RWPE2 (cell line): ENCODE measurements at places on chromosomes 3 and 15.

GRCh38 chr15:74417225-74417624 lies 16.5 kb downstream of the SEMA7A start:
- H3K4me3 ChIP-seq: no peak overlapping the region
- peaks cover 54% of the 10 kb centered on the region for H3K36me3 ChIP-seq
- H3K27ac ChIP-seq: peak overlapping the region; percentile 95
- DNase-seq: peak; percentile 93
- H3K27me3 ChIP-seq: no peaks in the 10 kb centered on the region

DNA sequence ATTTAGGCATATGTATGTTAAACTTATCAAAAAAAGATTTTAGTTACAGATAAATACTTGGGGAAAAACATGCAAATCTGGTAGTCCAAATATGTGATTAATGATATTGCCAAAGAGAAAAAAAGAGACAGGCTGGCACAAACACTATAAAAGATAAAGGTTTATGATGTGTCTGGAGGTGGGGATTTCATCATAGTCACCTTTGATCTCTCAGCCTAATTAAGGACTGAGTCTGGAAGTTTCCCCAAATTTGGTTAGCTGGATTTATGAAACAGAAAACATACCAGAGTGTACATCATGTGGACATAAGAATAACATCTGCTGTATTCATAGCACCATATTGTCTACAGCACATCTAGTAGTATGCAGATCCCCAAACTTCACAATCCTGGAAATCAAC lies 157.0 kb downstream of the FGF12 start:
- no peaks in the 10 kb centered on the region; the same call in 1 of the 2 replicates for H3K36me3 ChIP-seq
- peaks cover 9% of the 10 kb centered on the region for H3K27me3 ChIP-seq
- peaks cover 10% of the 10 kb centered on the region for H3K4me1 ChIP-seq
- no peak overlapping the region for H3K27ac ChIP-seq
- no peak overlapping the region for H3K4me3 ChIP-seq

DNA sequence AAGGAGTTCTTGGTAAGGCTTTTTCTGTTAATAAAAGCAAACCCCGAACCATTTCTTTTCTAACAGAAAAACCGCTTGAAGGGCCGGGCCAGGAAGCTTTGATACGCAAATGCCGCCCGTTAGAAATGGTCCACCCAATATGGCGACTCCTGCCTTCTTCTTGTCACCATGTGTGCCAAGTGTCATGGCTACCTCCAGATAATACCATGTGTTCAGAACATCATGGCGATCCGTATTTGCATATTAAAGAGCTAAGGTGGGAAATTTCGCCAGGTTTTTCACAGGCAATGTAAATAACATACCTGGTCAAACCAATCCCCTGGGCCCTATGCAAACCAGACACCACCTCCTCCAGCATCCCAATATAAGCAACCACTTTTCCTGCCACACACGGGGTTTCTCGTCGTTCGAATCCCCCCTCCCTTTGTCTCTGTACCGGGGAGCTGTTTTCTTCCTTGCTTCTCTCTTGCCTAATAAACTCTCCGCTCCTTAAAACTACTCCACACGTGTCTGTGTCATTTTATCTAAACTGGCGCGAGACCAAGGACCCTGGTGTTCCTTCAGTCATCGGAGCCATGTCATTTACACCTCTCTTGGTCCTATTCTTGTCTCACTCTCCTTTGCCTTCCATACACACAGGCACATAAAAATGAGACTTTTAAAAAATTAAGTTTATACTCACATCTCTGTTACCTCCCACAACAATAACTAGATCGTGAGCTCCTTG lies 34.5 kb downstream of the NCEH1 start:
- no peaks in the 10 kb centered on the region for H3K27me3 ChIP-seq
- H3K36me3 ChIP-seq: no peaks in the 10 kb centered on the region
- peak overlapping the region; percentile 72 for H3K27ac ChIP-seq
- peaks cover 49% of the 10 kb centered on the region for H3K4me1 ChIP-seq

- no peak for DNase-seq
- H3K4me3 ChIP-seq: no peak overlapping the region
- H3K27me3 ChIP-seq: no peaks in the 10 kb centered on the region
- peaks cover 60% of the 10 kb centered on the region for H3K36me3 ChIP-seq
- no peak overlapping the region for H3K27ac ChIP-seq
These were observed 32.6 kb upstream of the SPTBN5 start for GRCh38 chr15:41926185-41927056.

GRCh38 chr3:60351481-60351880 lies 899.8 kb downstream of the FHIT start:
- no peak for DNase-seq
- no peak overlapping the region for H3K4me3 ChIP-seq
- no peak overlapping the region for H3K27ac ChIP-seq
- H3K27me3 ChIP-seq: no peaks in the 10 kb centered on the region
- no peaks in the 10 kb centered on the region for H3K4me1 ChIP-seq

DNA sequence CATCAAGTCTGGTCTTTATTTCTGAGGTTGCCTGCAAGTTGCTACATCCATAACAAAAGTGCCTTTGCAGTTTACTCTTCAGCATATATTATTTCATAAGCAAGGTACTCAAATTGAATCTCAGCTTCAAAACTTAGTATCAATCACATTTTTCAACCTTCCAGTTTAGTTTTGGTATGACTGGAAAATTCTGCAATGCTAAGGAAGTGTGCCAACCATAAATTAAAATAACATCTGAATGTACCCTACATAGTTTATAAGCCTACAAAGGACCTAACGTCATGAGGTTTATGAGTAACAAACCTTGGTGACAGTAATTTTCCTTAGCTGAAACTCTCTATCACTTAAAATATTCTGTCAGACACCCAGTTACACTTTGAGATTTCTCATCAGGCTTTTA lies 62.8 kb downstream of the THBS1 start:
- H3K4me1 ChIP-seq: peaks cover 28% of the 10 kb centered on the region
- H3K36me3 ChIP-seq: no peaks in the 10 kb centered on the region
- no peak overlapping the region for H3K4me3 ChIP-seq
- H3K27ac ChIP-seq: no peak overlapping the region

- H3K4me3 ChIP-seq: no peak overlapping the region
- H3K36me3 ChIP-seq: no peaks in the 10 kb centered on the region
- H3K4me1 ChIP-seq: no peaks in the 10 kb centered on the region
- H3K27ac ChIP-seq: no peak overlapping the region
- no peak for DNase-seq
These were observed 145.2 kb downstream of the SHQ1 start for GRCh38 chr3:72702997-72703396.

DNA sequence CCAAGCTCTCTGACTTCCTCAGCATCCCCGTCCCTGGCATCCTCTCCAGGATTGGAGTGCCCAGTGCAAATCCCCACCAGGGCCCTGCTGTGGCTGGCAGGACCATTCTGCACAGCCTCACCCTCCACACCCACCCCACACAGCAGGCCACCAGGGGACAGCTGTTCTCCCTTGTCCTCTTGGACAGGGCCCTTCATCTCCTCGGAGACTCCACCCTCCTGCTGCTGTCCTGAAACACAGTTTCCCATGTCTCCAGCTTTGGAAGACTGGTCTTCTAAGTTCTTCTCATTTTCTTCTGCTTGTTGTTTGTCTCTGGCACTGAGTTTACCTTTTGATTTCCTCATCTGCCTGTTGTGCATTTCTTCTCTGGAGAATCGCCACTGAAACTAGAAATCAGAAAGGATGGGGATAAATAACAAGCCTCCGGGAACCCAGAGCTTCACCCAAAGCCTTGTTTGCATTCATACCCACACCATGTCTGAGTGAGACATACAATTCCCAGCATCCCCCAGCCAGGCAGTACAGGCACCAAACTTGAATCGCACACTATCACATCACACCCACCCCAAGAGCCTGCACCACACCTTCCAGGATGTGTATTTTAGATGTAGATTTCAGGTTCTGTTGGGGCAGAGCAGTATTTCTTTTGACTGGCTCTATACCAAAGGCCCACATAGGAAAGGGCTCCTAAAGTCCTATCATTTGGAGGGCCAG lies 52.0 kb downstream of the OXNAD1 start:
- H3K36me3 ChIP-seq: peaks cover 17% of the 10 kb centered on the region
- no peak for DNase-seq
- no peaks in the 10 kb centered on the region for H3K4me1 ChIP-seq
- no peaks in the 10 kb centered on the region for H3K27me3 ChIP-seq
- H3K4me3 ChIP-seq: no peak overlapping the region

- no peaks in the 10 kb centered on the region for H3K27me3 ChIP-seq
- no peak overlapping the region for H3K4me3 ChIP-seq
- H3K36me3 ChIP-seq: no peaks in the 10 kb centered on the region
- peak overlapping the region; percentile 97 for H3K27ac ChIP-seq
- H3K4me1 ChIP-seq: peaks cover 53% of the 10 kb centered on the region
These were observed 40.1 kb upstream of the SEMA4B start for GRCh38 chr15:90160781-90161727.

DNA sequence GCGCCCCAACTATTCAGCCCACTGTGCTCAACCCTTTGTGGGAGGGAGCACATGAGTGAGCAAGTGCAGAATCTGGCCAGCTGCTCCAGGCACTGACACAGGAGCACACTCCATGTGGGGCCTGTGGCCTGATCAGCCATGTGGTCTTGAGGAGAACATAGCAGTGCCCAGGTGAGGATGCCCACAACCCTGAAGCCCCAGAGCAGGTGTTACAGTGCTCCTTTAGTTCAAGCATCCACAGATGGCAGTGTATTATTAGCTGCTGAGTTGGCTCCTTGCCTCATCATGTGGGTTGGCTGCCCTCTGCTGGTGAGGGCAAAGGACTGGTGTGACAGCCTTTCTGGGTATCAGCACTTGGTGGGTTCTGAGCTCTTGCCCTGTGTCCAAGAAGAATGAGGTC lies 1588.2 kb downstream of the SI start:
- H3K4me3 ChIP-seq: no peak overlapping the region
- H3K27ac ChIP-seq: no peak overlapping the region
- DNase-seq: no peak
- H3K36me3 ChIP-seq: no peaks in the 10 kb centered on the region
- no peaks in the 10 kb centered on the region for H3K4me1 ChIP-seq
- peaks cover 4% of the 10 kb centered on the region for H3K27me3 ChIP-seq

- no peaks in the 10 kb centered on the region for H3K27me3 ChIP-seq
- H3K4me1 ChIP-seq: no peaks in the 10 kb centered on the region
- no peak overlapping the region for H3K4me3 ChIP-seq
- no peak for DNase-seq
- no peaks in the 10 kb centered on the region for H3K36me3 ChIP-seq
These were observed 62.0 kb downstream of the ZNF445 start for GRCh38 chr3:44415421-44415820.

- no peak overlapping the region for H3K27ac ChIP-seq
- DNase-seq: no peak
- no peak overlapping the region for H3K4me3 ChIP-seq
These were observed 89.4 kb upstream of the ACKR4 start for GRCh38 chr3:132507657-132508056.

DNA sequence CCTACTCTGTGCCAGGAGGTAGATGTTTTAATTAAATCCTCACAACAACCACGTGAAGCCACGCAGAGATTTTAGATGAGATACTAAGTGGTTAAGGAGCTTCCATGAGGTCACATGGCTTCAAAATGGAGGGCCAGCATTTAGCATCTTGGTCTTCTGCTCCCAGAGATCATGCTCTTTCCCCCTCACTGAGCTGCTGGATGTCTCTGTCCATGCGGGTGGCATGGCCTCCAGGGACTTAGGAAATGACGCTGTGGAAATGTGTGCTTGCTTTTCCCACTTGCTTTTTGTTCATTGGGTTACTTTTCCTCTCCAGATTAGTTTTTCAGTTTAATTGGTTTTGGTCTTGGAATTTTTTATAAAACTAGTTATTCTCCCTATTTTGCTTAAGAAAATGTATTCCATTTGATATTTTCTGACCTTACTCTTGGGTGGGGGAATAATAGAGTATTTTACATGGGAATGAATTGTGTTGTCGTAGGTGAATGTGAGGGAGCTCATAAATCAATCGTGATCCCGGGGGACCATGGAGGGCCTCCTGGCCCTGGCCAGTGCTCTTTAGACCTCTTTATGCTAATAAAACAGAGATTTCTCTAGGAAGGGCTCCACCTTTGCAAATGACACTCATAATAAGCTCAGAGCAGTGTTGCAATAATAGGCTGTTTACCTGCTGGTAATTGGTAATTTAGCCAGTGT lies 376.0 kb upstream of the ONECUT1 start:
- no peak for DNase-seq
- no peak overlapping the region for H3K27ac ChIP-seq
- H3K27me3 ChIP-seq: peaks cover 13% of the 10 kb centered on the region
- H3K36me3 ChIP-seq: no peaks in the 10 kb centered on the region

DNA sequence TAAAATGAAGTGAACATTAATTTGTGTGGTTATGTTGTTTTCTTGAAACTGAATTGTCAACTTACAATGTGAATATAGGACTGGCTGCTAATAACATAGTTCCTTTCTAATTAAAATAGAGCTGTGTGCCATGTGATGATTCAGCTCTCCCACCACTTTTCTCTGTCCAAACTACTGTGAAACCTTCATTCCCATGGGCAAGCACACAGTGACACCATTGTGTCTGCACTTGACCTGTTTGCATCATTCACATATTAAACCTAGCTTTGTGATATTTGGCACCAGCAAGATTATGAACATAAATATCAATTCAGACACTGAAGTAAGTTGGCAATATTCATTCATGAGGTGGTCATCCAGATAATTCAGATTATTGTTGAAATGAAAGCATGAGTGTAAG lies 78.8 kb upstream of the TCF12 start:
- no peaks in the 10 kb centered on the region for H3K36me3 ChIP-seq
- H3K4me1 ChIP-seq: no peaks in the 10 kb centered on the region
- DNase-seq: no peak
- H3K4me3 ChIP-seq: no peak overlapping the region
- no peak overlapping the region for H3K27ac ChIP-seq
- no peaks in the 10 kb centered on the region for H3K27me3 ChIP-seq

DNA sequence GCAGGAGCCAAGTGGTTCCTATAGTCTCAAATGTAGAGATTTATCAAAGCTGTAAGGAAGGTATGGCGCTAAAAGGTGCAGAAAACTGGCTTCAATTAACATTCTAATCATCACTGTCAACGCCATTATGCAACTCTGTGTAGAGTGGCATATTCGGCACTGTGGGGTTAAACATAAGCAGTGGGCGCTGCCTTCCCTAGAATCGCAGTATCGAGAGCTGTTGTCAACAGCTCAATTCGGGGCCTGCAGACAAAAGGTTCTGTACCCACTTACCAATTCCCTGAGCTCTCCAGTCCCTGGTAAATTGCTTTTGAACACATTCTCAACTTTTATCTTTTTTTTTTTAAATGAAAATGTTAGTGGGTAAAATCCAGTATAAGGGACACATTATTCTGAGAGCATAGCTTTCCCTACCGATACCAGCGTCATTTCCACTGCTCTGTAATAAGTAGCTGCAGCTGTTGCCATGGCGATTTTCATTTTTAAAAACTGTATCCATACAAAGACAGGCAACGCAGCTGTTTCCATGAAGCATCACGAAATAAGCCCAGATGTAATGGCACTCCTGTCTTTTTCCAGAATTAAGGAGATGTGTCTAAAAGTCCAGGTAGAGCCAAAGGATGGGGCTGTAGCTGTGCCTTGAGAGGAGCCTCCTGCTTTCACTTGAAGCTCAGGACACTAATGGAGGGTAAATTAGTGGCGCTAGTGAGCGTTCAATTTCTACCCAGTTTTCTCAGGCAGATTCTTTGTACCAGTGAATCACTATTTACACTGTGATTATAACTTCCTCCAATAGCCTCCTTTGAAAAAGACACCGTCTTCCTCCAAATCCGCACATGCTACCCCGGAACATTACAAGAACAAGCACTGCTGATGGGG lies 250.3 kb downstream of the SLC9A9 start:
- no peak overlapping the region for H3K27ac ChIP-seq
- peaks cover 16% of the 10 kb centered on the region for H3K4me1 ChIP-seq
- no peak for DNase-seq
- no peak overlapping the region for H3K4me3 ChIP-seq
- H3K27me3 ChIP-seq: no peaks in the 10 kb centered on the region
- H3K36me3 ChIP-seq: no peaks in the 10 kb centered on the region
